ENCODE measurements at places on chromosomes 6 and 20. TPM values are rescaled to one million over a fixed set of nuclear protein-coding genes. Genes with fewer than 3 reads are reported as not detected.

CD24 gene
- 0.78 TPM for total RNA-seq

PACRG gene
- total RNA-seq: 14.1 TPM

HCRTR2 gene
- not detected for total RNA-seq

RAB5IF gene
- 50.2 TPM for total RNA-seq

OOEP gene
- total RNA-seq: not detected

MYH7B gene
- total RNA-seq: 238 TPM

SLC32A1 gene
- not detected for total RNA-seq

SLA2 gene
- total RNA-seq: 0.27 TPM

OR14J1 gene
- total RNA-seq: not detected

DLL1 gene
- total RNA-seq: 6.4 TPM

KHDC1 gene
- total RNA-seq: 1.1 TPM

PRKN gene
- 23.2 TPM for total RNA-seq

PRL gene
- total RNA-seq: not detected

LGSN gene
- total RNA-seq: not detected

KIAA1755 gene
- 7.0 TPM for total RNA-seq

RPP40 gene
- 3.6 TPM for total RNA-seq

NHSL1 gene
- total RNA-seq: 88.2 TPM

ANGPT4 gene
- not detected for total RNA-seq

HSPA1L gene
- 2.4 TPM for total RNA-seq
